IMR-90 (cell line): ENCODE measurements at places on chromosomes 5 and 9.

GRCh38 chr9:113309204-113309813 lies 6.1 kb upstream of the RNF183 start:
- DNase-seq: peak; percentile 59

DNA sequence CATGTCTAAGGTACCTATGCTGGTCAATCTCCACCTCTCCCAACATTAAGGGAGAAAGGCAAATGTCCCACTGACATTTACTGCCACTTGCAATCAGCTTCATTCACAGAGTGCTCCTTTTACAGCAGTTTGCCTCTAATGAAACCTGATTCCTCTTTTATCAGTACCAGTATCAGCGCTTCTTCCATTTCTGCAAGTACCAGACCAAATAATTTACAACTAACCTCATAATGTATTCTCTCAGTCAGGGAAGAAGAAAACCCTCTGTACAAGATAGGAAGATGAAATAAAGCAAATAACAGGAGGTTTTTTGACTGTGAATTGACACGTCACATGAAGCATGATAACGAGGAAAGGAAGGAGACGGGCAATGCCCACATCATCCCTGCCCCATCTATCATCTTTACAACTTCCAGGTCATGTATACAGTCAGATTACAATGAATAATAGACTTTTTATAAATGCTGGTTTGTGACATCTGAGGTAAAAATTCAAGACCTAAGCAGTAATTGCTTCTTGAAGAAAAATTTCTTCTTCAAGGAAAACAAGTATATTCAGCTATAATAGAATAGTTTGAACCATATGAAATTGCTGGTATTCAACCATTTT lies 21.9 kb downstream of the ABITRAM start:
- DNase-seq: no peak

DNA sequence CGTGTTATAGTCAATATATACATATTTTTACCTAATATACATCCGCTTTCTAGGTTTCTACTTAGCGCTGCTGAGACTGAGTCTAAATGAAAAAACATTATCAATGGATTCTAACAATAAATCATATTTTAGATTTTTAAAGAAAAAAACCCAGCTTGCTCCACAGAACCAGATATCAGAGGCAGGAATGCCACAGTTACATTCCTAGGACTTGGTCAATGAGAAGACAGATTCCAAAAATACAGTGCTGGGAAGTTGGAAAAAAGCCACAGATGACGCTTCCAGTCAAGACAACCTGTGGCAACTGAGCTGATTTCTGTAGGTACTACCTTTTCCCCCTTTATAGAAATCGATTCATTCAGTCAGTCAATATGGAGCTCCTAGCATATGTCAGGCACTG lies 577 bp upstream of the CCDC112 start:
- DNase-seq: no peak

GRCh38 chr9:124297915-124298645 lies 40.3 kb downstream of the NEK6 start:
- no peak for DNase-seq

DNA sequence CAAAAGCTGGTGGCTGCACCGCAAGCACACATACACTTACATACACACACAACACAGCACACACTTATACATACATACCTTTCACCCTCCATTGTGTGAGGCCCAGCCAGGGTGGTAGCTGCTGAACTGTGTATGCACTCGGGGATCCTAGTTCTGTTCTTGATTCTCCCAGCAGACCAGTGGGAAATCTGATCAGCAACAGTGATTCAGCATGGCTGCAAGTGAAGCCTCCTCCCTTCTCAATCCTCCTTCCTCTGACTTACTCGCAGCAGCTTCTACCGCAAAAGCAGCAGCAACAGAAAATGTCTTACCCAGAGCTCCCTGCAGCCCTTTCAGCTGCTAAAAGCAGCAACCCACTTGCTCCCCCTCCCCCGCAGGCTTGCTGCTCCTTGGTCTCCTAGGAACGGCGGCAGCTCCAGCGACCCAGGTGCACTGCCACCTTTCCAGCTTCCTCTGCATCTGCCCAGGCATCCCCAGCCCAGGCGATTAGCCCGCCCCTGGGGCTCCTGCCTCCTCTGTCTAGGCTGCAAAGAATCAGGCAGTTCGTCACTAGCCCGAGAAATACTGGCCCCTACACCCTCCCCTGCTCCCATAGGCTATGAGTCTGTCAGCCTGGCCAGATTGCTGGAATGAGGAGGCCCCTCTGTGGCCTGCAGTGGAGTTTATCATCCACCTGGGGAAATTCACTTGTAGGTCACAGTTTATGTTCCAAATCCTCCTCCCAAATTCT lies at the start of gene KLHL3:
Gene KLHL3 (minus strand): TSS at position 535 of the 730 bp plus-strand sequence. CDS start 443 bp downstream, at position 92.
- peak; percentile 66 for DNase-seq
